Anterior cingulate cortex (tissue), 58 donors: ENCODE measurements at places on chromosomes 6 and 20.
A peak's percentile ranks its signal among the peaks of the same experiment; 100 is the strongest.

- DNase-seq: no peak
Measured at GRCh38 chr6:113461153-113461932, 395.8 kb upstream of the MARCKS start.

- no peak for DNase-seq
Measured at GRCh38 chr20:41534170-41534569, 84.0 kb downstream of the CHD6 start.

- peak; percentile 25 for DNase-seq
Measured at GRCh38 chr20:46132705-46133120, 14.6 kb downstream of the CD40 start.

DNA sequence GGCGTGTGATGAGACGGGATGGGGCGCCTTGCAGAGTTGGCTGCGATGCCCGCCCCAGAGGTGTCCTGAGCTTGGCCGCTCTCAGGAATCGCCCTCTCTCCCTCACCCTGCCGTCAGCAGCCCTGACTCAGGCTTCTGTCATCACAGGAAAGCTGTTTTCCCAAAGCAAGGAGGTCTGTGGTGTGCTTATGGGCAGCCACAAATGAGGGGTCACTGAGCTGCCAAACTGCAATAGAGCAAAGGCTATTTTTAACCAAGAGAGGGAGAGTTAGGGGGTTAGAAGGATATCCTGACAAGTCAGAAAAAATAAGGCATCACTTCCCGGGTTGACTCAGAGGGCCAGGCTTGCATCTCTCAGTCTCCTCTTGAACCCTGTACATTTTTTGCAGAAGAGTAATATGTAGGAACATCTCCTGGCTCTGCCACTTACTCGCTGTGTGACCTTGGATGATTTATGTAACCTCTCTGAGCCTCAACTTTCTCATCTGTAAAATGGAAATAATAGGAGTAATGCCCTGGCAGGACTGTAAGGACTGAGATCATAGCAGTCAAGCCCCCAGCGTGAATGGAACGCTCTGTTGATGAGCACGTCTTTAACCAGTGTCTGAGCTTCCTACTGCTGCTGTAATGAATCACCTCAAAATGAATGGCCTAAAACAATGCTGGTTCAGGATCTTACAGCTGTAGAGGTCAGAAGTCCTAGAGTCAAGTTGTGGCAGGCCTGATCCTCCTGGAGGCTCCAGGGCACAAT lies 181.9 kb downstream of the NFATC2 start:
- DNase-seq: no peak

DNA sequence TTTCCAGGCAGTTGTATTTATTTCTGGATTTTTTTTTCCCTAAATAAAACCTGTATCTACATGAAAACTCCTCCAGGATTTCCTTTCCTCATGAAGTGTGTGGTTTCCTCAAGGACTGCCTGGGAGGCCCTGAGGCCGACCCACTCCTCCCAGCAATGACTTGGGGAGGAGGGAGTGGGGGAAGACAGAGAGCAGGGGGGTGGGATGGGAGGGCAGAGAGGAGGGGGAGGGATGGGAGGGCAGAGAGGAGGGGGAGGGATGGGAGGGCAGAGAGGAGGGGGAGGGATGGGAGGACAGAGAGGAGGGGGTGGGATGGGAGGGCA lies 161.8 kb upstream of the AGPAT4 start:
- DNase-seq: no peak

DNA sequence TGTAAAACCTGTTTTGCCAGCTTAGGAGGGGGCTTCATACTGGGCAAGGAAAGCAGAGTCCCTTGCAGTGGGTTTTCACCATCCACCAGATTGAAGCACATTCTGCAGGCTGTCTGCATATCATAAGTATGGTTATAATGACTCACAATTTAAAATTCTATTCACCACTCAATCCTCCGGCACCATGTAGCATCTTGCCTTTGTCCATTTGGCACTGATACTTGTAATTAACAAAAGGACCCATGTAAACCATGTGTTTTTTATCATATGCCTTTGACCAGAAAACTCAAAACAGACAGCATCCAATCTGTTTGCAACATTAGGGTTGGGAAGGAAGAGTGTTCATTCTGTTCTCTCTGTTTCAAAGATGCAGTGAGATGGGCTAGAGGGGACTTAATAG lies 3.0 kb downstream of the CD83 start:
- DNase-seq: no peak

GRCh38 chr20:10427060-10427692 lies 6.8 kb downstream of the MKKS start:
- DNase-seq: no peak

GRCh38 chr6:13331516-13332348 lies 3.4 kb upstream of the TBC1D7 start:
- no peak for DNase-seq

- no peak for DNase-seq
Measured at GRCh38 chr6:21596949-21597682, 3.6 kb downstream of the SOX4 start.

DNA sequence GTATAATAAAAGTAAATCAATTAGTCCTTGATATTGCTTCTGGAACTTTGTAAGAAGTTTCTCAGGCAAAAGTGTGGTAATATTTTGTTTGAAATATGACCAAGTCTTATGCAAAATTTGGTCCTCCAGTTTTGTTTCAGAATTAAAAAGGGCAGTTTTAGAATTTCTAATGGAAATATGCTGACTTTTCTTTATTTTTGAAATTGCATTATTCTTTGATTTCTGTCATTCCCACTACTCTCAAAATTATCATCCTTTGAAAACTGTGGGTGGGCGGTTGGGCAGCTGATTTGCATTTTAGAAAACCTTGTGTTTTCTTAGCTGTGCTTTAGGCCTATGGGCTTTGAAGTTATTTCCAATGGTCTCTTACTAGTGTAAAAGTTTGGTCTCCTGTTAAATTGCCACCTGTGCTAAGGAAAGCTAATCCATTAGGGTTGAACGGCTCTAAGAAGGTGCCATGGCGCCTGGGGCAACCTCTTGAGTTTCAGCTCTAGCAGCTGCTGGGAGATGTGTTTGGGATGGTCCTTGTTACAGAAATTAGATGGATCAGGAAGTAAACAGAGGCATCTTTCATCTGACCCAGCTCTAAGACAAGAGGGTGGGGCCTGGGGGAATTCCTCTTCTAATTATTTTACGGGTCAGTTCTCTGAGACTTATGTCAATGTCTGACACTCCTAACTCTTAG lies 880.8 kb upstream of the SLC35B3 start:
- no peak for DNase-seq

GRCh38 chr20:38863024-38863851 lies 57.7 kb downstream of the PPP1R16B start:
- no peak for DNase-seq
